NCI-H1417 treated with DMSO at 0.1 percent for 48 hours (cell line): ENCODE measurements at places on chromosomes 13 and 19.

- DNase-seq: no peak
These were observed 322.3 kb downstream of the DCLK1 start for GRCh38 chr13:35808846-35809245.

GRCh38 chr19:48659768-48660167 lies 13.0 kb downstream of the NTN5 start:
- no peak for DNase-seq

DNA sequence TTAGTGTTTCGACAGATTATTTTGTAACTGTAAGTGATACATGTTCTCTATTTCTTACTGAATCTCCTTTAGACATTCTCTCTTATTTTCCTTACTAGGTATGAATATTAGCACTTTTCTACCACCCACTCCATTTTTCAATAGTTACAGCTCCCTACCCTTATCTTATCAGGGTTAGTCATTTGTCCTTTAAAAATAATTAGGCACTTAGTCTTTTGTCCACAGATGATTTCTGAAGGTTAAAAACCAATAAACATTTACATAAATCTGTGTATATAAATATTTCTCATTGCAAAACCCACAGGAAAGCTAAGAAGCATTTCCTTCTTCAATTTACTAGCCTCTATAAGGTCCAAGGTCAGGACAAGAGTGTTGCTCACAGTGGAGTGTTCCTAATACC lies 624.1 kb upstream of the MIR17HG start:
- DNase-seq: no peak

DNA sequence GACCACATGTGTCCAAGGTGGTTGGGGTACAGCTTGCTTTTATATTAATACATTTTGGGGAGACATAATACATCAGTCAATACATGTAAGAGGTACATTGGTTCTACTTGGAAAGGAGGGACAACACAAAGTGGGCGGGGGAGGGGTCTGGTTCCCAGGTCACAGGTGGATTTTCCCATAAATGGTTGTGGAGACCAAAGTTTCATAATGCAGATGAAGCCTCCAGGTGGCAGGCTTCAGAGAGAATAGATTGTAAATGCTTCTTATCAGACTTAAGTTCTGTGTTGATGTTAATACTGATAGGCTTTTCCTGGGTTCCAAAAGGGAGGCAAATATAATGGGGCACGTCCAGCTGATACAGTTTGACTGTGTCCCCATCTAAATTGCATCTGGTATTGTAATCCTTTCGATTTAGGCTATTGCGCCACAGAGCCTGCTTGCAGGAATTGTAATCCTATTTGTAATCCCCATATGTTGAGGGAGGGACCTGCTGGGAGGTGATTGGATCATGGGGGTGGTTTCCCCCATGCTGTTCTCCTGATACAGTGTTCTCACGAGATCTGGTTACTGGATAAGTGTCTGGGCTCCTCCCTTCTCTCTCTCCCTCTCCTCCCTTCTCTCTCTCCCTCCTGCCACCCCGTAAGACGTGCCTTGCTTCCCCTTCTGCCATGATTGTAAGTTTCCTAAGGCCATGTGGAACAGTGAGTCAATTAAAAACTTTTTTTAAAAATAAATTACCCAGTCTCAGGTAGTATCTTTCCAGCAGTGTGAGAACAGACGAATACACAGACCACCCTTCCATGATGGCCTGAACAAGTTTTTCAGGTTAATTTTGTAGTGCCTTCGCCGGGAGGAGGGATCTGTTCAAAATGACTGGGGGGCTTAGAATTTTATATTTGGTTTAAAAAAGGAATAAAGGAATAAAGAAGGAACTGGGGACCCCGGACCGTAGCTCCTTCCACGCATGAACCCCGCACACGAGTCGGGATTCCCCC lies 44.9 kb downstream of the ZNF823 start:
- DNase-seq: no peak

GRCh38 chr13:28942906-28943305 lies 122.8 kb downstream of the MTUS2 start:
- no peak for DNase-seq

DNA sequence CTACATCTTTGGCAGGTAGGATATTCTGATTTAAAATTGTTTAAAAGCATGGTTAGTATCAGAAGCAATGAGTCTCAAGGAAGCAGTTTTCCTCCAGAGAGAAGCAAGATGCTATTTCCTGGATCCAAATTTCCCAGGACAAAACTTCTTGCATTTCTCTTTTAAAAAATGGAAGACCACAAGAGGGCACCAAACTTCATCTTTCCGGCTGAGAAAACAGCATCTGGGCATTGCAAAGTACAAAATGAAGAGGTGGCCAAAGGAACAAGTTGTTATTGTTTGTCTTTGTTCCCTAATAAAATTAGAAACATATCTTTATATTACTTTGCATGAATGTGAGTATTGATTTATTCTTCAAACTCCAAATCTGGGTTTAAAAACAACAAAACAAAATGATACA lies 60.0 kb upstream of the LRCH1 start:
- DNase-seq: no peak

- no peak for DNase-seq
These were observed 28.5 kb upstream of the CEACAM20 start for GRCh38 chr19:44557933-44558332.
